PC-3 (cell line): ENCODE measurements at places on chromosomes 2 and 18.

GRCh38 chr2:156340804-156341451 lies 8.4 kb upstream of the NR4A2 start:
- DNase-seq, result no peak

DNA sequence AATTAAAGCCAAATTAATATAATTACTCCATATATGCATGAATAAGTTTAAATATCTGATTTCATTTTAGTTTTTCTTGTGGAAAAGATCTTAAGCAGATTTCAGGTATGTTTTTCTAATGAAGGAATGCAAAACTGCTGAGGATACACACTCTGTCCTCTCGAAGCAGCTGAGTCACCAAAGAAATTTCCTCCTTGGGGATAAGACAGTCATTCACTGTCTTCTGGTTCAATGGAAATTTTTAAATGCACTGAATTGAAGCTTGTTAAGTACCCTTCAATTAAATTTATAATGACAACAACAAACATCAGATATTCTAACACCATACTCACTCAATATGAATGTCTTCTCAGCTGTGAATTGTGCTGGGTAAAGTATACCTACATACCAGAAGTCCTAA lies 101.5 kb upstream of the DNER start:
- peak; percentile 51 for DNase-seq

- peak; percentile 52 for DNase-seq
Measured at GRCh38 chr2:84963692-84964405, 7.1 kb upstream of the KCMF1 start.

DNA sequence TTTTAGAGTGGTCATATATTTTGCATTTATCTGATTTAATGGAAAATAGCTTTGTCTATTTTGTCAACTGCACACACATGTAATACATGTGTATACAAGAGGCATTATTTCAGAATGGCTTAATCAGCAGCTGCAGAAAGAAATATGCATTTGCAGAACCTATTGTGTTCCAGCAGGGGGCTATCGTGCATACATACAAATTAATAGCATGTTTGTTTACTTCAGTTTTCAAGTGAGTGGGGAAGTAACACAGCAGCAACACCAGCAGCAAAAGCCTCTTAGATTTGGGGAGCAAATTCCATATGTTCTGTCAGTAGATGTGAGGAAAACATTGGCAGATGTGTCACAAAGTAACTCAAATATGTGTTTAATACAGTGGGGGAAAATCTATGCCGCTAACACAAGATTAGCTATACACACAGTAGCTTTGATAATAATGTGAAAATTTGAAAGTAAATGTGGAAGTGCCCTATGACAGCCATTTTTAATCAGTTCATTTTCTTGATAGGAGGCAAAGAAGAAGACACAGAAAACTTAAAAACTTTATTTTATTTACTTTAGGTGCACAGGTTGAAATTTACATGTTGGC lies 218.1 kb downstream of the WDR7 start:
- DNase-seq, result peak; percentile 68

DNA sequence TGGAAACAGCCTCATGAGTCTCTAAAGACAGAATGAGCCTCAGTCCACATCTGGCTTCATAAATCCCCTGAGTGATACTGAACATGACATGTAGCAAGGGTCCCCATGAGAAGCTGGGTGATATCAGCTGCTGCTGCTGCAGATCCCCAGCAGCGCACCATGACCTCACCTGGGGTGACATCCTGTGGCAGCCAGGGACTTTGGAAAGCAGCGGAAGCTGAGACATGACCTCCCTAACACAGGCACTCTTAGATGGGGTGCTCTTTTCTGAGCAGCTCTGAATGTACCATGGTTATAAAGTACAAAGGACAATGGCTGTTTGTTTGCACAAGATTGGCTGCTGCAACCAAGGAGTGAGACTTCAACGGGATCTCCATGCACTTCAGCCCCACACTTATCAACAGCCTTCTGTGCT lies 74.7 kb upstream of the TMEM200C start:
- no peak for DNase-seq

DNA sequence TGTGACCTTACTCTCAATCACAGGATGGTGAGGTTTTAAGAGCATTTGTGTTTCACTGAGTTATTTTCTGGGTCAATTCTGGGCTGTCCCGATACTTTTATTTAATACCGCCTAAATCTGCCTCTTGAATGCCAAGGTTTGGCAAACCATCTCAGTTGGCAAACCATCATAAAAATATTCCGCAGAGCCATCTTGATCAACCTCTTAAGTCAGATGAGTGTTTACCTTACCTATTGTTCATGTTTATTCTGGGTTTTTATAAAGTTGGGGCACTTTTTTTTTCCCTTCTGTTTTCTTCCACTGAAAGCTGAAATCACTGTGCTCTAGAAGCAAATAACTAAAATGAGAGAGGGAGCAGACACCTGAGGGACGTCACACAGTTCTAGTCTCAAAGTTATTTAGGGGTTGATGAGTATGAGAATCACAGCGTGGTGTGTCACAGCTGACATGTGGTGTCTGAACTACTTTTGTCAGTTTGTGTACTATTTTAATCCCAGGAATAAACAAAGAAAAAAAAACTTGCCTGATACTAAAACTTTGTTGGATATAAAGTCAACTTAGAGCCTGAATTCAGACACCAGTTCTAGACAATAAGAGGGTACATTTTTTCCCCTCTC lies 48.6 kb downstream of the ETAA1 start:
- peak; percentile 61 for DNase-seq
